ENCODE measurements at places on chromosomes 6 and 20. TPM values are rescaled to one million over a fixed set of nuclear protein-coding genes. Genes with fewer than 3 reads are reported as not detected.
A peak's percentile ranks its signal among the peaks of the same experiment; 100 is the strongest.

DNA sequence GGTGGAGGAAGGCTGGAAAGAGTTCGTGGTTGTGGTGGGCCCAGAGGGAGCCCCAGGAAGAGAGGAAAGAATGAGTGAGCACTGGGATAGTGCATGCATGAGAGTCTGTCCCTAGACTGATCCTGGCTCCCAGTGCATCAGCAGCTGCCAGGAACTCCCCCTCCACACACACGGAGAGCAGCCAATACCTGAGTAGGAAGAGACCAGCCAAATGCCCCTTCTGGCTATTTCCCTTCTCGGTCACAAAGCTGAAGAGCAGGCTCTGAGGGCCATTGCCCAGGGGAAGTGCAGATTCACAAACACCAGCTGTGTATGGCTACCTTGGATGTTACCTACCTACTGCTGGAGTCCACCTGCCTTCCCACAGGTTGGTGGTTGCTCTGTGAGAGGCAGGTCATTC lies 45.1 kb downstream of the GABRR2 start:
- DNase-seq: no peak

- no peak for DNase-seq
These were observed 31.3 kb downstream of the STX11 start for GRCh38 chr6:144181639-144182038.

GRCh38 chr20:14055127-14055742 lies 59.9 kb downstream of the MACROD2 start:
- DNase-seq: no peak

DNA sequence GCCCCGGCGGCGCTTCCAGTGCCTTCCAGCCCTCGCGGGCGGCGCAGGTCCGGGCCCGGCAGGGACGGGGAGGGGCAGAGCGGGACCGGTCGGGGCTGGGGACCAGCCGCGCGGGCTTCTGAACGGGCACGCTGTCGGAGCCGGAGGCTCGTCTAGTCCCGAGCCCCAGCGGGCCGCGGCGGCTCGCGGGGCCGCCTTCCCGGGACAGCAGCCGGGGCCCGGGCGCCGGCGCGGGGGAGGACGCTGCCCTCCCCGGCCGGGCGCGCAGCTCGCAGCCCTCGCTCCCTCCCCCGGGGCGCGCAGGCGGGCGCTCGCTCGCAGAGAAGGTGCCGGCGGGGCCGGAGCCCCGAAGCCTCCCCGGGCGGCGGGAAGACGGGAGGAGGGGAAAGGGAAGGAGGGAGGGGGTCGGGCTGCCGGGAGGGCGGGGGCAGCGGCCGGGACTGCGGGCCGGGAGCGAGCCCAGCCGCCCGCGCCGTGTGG lies 696 bp upstream of the SIRPA start:
- peak; percentile 56 for DNase-seq

DNA sequence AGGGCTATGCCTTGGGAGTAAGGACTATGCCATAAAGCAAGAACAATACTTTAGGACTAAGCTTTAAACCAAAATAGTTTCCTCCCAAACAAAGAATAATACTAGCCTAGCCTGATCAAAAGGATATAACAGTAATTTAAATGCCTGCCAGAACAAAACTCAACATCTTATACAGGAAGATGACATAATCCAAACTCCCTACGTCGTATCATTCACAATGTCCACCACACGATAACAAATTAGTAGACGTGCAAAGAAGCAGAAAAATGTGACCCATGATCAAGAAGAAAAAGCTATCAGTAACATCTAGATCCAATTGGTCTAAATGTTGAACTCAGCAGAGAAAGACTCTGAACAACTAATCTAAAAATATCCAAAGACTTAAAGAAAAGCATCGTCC lies 65.8 kb downstream of the RSPH3 start:
- no peak for DNase-seq

- DNase-seq: no peak
These were observed 32.0 kb upstream of the KATNA1 start for GRCh38 chr6:149680503-149680902.

GRCh38 chr20:60509407-60509806 lies 551.2 kb downstream of the CDH26 start:
- DNase-seq: no peak

GRCh38 chr6:39063526-39063925 lies 14.9 kb downstream of the GLP1R start:
- DNase-seq: no peak

DNA sequence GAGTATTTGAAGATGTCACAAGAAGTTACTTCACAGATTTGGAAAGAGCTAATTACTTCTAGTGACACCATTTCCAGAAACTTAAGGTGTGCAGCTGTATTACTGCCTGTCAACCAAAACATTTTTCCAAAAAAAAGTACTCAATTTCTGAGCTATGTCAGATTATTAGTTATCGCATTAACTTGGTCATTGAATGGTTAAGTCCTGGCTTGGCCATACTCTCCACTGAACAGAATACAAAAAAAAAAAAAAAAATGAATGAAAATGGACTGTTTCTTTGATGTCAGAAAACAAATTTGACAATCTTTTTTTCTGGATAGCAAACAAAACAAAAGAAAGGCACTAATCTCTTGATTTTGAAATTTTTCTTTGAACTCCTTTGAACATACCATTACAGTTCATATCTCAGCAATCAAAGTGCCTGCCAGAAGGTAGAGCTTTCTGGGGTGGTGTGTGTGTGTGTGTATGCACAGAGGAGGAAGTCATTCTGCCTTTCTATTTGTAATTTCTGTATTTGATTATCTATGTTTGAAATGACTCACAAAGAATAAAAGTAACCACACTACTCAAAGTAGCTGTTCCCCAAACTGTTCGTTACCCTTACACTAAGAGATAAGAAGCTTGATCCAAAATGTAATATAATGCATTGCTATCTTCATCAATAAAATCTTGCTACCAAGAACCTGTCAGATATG lies 210.8 kb upstream of the FUT9 start:
- no peak for DNase-seq

DNA sequence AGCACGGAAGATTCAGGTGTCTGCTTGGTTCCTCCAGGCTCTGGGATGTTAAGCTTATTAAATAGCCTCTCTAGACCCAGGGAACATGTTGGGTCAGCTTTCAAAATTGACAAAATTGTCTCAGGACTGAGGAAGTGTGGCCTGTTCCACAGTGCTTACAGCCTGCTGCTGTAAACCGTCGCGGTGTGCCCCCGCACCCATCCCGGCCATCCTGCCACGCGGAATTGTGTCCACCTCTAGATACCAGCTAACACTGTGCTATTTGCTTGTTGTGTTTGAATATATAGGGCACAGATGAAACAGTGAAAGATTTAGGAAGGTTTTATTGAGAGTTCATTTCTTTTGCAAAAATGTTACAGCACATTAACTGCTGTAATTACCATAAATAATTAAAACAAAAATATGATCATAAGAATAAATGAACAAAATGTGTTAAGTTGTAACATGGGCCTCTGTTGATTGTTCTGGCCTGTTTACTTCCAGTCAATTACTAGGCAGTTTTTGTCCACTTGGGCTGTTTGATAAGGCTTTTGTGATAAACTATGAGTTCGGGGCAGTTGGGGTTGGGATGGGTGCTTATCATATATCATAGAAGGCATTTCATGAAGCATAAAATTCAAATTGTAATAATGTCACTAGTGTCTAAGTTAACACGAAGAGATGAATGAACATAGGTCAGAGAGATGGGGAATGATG lies 77.4 kb downstream of the ARID1B start:
- no peak for DNase-seq

DNA sequence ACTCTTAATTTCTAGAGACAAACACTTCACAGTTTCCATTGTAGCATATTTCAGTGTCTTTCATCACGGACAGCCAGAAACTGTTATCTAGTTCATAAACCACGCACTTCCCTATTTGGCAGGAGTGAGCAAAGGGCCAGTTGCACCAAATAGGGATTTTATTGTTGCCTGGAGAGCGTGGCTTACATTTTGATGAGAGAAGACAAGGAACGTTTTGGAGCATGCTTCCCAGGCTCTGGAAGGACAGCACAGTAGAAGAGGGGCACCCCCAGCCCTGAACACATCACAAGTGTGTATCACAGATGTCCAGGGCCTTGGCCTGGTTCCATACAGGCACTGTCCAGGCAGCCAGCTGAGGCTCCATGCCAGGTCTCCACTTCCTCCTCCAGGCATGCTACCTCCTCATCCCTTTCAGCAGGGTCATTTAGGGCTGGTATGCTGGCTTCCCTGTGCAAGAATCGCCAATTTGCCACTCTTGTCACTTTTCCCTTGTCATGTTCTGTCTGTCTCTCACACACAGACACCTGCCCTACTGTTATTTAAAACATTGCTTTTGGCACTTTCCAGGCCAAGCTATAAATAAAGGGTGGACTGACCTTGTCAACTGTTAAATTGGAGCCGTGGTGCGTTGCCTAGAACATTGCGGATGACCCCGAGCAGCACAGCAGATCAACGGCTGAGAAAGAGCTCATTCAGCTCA lies 235.0 kb upstream of the GMDS start:
- peak; percentile 71 for DNase-seq

The SKIC2 gene
- total RNA-seq: 36.8 TPM

The NFYA gene
- 11.8 TPM for total RNA-seq

The CDH26 gene
- 1.4 TPM for total RNA-seq

The TRIM31 gene
- total RNA-seq: not detected

The THEMIS gene
- total RNA-seq: 0.63 TPM

Data from left cardiac atrium (tissue), 4 donors.